ENCODE measurements at places on chromosomes 16 and 17.

DNA sequence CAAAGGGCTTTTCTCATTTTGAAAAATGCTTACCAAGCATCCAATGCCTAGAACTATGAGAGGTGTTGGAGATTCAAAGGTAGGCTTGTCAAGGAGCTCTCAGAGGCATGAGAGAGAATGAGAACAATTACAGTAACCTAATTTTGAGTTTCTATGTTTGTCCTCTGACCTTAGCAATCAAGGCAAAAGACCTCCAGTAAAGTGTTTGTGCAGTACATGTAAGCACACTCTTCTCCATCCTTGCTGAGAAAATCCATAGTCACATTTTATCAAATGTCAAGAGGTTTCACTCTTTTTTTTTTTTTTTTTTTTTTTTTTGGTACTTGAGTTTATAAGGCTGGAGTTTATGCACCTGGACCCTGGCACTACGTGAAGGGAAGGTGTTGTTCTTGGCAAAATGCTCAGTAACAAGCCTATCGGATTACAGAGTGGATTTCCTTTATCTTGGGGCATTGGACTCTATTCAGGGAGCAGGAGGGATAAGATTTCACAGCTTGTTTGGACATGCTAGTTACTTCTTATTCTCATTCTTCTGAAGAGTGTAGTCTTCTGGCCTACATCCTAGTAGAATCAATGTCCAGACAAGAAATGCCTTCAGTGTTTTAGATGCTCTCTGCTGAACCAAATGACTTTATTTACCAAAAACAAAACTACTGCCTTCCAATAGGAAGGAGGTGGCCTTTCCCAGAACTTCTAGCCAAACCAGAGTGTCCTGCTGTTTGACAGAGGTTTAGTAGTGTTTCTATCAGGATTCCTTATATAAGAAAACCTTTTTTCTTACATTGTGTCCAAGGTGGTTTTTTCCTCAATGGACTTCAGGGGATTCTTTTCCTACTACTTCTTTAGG is 21.9 kb downstream of the KCNJ2 start:
- no peak for DNase-seq

DNA sequence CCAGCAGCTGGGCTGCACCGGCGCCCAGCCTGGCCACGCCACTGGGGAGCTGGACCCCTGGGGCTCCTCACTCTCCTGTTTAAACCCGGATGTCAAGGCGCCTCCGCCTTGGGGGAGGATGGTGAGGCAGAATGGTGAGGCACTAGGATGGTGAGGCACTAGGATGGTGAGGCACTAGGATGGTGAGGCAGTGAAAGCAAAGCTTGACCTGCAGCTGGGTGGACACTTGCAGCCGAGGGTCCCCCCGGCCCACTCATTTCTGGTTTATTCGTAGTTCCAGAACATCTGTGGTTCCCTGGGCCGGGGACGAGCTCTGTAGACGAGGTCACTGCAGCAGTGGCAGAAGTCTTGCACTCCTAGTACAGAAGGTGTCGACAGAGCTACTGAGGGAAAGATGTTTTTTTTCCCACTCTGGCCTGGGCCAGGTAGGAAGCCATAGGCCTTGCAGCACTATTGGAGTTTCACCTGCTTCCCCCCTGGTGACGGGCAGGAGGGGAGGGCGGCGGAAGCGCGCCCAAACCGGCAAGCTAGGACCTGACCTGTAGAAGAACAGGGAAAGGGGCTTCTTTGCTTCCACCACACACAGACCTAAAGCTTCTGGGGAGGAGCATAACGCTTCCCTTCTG is 1.1 kb upstream of the HNF1B start:
- no peak for DNase-seq

- no peak for DNase-seq
Measured at GRCh38 chr16:3101841-3102470, 2.9 kb upstream of the ZSCAN10 start.

GRCh38 chr17:55664287-55664686 is 58.4 kb downstream of the TMEM100 start:
- no peak for DNase-seq

DNA sequence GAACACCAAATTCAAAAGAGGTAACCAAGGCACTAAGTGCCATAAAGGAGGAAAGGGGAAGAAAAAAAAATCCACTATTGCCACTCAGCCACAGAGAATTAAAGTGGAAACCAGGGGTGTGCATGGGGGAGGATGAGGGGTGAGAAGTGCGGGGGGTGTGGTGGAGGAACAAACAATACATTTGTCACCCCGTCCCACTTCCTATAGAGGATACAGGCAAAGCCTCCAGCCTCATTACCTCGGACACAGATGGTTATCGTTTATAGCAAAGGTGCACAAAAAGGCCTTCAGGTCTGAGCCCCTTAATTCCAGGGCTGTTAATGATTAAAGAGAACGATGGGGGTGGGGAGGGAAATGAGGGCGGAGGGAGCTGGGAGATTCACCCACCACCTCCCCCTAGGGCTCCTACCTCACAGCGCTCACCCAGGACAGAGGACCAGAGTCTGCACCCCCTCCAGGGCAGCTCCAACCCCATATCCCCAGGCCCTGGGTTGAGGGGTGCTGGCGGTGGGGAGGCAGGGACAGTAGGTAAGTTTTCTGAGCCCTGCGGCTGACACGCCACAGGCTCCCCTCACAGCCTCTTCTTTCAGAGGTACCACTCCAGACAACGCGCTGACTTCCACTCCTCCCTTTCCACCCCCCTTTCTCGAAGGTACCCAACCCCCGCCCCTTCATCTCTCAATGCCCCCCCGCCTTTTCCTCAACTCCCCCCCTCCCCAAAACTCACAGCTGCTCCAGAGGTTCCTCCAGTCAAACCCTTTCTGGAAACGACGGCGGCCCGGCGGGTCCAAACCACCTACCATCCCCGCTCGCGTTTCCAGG is 470 bp downstream of the DCUN1D3 start:
- no peak for DNase-seq

GRCh38 chr17:34384822-34385605 is 22.0 kb upstream of the CCL1 start:
- no peak for DNase-seq

GRCh38 chr17:29376667-29377270 is 13.4 kb upstream of the TAOK1 start:
- DNase-seq = no peak

DNA sequence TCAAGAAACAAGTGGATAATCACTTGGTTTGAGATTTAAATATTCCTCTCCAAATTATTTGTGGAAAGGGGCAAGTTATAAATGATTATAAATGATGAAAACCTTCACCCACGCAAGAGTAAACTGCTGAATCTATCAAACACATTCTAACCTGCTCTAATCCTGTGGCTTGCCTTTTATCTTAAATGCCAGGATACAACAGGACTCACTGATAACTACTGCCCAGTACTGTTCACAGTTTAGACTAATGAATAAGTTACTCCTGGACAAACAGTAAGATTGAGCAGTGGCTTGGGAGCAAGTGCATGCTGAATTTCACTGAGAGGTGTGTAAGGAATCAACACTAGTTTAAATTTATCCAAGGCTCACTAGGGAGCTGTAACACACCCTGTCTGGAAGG is 31.1 kb downstream of the IGF2BP1 start:
- no peak for DNase-seq

DNA sequence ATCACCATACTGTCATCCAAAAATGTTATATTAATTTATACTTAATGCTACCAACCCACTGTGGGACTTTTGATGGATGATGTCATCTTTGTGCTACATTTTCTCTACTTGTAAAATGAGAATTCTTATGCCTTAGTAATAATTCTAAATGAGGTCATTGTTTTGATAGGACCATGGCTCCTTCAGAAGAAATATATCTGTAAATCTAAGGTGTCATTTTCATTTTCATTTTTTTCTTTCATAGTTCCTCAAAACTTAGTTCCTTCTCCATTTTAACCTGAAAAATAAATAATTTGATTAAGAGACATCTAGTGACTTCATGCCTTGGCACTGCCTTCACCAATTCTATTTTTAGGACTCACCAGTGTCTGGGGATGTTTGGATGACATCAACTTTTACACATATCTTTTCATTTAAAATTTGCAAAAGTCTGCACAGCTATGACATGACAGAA is 48.7 kb downstream of the GPRC5B start:
- DNase-seq = no peak

DNA sequence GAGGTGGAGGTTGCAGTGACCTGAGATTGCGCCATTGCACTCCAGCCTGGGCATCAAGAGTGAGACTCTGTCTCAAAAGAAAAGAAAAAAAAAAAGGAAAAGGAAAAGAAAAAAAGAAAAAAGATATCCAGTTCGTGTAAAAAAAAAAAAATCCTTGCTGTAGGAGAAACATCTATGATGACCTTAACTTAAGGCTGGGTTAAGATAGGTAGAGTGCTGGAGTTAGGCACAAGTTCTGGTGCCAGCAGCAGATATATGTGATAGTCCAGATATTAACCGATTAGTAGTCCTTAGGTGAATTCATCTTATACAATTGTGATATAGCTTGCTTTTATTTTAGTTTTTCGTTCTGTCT is 17.2 kb downstream of the PSMD11 start:
- DNase-seq = no peak

DNA sequence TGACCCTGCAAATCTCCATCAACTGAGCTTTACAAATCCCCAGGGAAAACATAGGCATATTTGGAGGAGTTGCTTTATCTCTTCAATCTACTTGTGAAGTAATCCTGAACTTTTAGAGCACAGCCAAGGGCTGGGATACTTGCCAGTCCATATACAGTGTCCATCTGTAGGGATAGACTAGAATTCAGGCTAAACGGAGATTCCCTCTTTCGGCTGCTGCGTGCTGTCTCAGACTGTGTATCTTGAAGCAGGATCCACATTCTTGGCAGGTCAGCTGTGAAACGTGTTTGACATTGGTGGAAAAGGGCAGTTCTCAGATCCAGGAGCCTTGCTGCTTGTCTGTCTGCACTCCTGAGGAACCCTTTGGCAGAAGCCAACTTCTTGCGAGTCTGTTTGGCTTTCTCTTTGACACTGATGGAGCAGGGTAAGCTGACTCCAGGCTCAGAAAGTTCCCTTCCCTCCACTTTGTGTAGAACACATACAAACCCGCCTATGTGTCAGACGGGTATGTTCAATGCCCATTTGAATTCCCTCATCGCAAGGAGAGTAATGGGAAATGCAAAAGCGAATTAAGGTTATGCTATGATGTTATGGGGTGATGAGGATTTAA is 221.8 kb downstream of the MAP2K4 start:
- DNase-seq = no peak

DNA sequence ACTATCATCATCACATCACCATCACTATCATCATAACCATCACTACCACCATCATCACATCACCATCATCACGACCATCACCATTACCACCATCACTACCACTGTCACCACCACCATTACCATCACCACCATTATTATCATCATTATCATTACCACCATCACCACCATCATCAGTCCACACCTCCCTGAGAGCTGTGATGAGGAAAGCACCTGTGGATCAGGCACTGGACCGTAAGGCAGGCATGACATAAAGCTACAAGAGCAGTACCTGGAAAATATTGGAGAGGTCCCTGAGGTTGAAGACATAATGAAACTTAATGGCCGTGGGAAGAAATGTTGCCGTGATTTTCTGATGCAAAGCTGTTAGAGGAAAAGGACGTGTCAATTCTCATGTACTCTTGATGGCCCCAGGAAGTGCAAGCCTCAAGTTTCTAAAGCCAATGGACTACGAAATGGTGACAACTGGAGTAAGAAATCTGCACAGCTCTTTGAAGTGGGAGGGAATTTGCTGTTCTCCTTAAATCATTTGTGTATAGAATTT is 98.4 kb downstream of the DNAH17 start:
- no peak for DNase-seq

GRCh38 chr16:86722970-86723369 is 144.6 kb downstream of the FOXL1 start:
- no peak for DNase-seq

GRCh38 chr17:74016461-74016860 is 187.0 kb upstream of the RPL38 start:
- DNase-seq = no peak

DNA sequence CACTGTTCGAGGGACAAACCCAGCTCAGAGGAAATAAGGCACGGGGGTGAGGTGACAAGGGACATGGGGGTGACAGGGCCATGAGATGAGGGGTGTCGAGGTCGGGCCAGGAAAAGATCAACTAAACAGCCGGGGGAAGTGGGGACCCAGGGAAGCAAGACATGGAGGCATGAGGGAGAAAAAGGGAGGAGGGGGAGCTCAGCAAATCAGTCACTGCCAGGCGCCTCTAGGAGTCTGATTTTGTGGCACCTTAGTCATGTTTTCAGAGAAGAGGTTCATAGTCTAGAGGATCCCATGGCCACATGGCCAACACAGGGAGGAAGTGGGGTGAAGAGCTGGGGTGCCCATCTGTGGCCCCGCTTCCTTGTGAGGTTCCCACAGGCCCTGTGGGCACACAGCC is 814.5 kb downstream of the KCNJ18 start:
- DNase-seq = no peak

DNA sequence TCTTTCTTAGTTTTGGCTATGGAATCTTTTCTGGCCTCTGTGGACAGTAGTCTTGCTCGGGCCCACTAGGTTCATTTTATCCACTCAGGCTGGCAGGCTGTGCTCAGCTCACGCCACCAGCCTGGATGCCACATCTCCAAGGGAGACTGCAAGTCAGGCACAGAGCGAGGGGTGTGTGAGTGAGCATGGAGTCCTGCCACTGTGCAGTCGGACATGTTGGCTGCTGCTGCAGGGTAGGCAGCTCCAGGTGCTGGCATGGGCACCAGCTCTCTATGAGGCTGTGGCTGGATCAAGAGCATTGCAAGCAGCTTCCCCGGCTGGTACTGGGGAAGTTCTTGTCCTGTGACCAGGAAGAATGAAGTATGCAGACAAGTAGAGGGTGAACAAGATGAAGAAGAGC is 158.9 kb downstream of the PCTP start:
- DNase-seq = no peak

DNA sequence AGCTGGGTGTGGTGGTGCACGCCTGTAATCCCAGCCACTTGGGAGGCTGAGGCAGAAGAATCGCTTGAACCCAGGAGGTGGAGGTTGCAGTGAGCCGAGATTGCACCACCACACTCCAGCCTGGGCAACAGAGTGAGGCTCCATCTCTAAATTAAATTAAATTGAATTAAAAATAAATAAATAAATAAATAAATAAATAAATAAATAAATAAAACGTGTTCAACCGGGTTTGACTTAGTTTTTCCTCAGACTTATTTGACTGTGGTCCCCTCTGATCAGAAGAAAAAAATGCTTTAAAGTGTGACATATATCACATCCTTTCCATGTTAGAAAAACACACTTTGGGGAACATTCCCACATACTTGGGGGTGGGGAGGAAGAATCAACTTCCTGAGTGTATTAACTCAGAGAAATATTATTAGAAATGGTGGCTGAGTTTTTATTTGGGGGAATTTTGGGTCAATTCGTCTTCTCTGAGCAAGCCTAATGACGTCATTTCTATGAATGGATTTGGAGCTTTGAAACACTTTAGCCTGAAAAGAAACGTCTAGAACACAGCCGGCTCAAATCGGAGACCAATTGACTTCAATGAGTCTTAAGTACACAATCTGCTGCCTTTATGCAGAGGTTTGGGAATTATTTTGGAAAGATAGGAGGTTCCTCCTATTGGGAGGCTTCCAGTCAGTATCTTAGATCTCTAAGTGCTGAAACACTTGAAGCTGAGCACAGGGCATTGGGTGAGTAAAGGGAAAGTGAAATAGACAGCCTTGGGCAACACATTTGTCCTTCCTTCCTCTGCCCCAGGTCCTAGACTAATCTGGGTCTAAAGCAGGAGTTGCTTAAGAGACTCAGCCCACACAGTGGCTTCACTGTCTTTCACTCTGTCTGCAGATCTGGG is 132.6 kb downstream of the PITPNC1 start:
- DNase-seq = no peak
